Subcutaneous preadipocyte (primary cell): ENCODE measurements at places on chromosomes 16 and 17. TPM values are rescaled to one million over a fixed set of nuclear protein-coding genes. Genes with fewer than 3 reads are reported as not detected.

The ADAMTS18 gene
- total RNA-seq, result not detected in 2 replicates

The NPTX1 gene
- 0.73 and 2.7 TPM in 2 replicates for total RNA-seq

The NXPH3 gene
- total RNA-seq, result under 0.01 TPM in 1 of 2 replicates, not detected in the other

The NPIPB9 gene
- total RNA-seq, result 2.2 and 2.7 TPM in 2 replicates

The SPNS2 gene
- total RNA-seq, result 0.37 and 0.39 TPM in 2 replicates

The CCDC40 gene
- 2.7 and 4.0 TPM in 2 replicates for total RNA-seq

The CCL22 gene
- total RNA-seq, result not detected in 2 replicates

The ACAP1 gene
- 0.20 and 2.2 TPM in 2 replicates for total RNA-seq

The SLC35G6 gene
- total RNA-seq, result not detected in 2 replicates

The CD300LB gene
- not detected in 2 replicates for total RNA-seq

The PRAC2 gene
- total RNA-seq, result not detected in 2 replicates

The GNGT2 gene
- total RNA-seq, result not detected in 2 replicates

The IL32 gene
- 0.59 and 4.4 TPM in 2 replicates for total RNA-seq

The PRSS8 gene
- not detected in 2 replicates for total RNA-seq

The RNF135 gene
- total RNA-seq, result 10.0 and 12.1 TPM in 2 replicates

The OR2C1 gene
- 0.20 TPM in 1 of 2 replicates, not detected in the other for total RNA-seq

The GAST gene
- not detected in 2 replicates for total RNA-seq

The ABCC12 gene
- under 0.01 TPM in 2 replicates for total RNA-seq

The HIGD1B gene
- total RNA-seq, result not detected in 2 replicates

The NR1D1 gene
- total RNA-seq, result 2.6 and 3.1 TPM in 2 replicates

The CLEC19A gene
- total RNA-seq, result not detected in 2 replicates
